Hepatic stellate cell (primary cell): ENCODE measurements at places on chromosomes 4 and X.
A peak's percentile ranks its signal among the peaks of the same experiment; 100 is the strongest.

DNA sequence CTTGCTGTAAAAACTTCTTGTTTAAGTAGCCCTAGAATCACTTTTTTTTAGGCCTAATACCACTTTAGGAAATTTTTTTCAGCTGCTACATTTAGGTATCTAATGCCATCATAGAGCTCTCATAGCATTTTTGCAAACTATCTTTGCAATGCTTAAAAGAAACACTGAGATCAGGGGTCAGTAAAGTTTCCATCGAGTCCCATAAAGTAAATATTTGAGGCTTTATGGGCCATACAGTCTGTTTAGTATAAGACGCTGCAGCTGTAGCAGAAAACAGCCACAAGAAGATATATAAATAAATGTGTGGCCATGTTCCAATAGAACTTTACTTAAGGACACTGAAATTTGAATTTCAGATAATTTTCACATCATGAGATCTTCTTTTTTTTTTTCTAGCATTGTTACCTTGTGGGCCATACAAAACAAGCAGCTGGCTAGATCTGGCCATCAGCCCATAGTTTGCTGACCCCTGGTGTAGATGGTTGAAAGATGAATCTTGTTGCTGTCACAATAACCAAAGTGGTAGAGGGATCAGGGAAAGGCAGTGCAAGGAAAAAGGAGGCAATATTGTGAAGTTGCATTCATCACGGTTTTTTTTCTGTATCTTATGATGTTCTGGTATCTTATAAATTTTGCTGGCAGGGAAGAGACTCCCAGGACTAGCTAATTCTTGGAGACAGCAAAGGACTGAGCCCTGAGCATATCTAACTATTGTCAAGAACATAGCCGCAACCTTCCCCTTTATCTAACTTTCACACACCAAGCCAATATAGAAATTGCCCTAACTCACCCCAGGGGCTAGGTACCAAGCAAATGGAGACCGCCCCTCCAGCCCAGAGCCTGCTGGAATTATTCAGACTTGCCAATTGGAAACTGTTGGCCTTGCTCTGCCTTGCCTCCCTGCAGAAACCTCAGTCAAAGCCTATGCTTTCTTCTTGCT, 46.6 kb downstream of the RASGEF1B start:
- DNase-seq, result no peak

GRCh38 chr4:14961292-14961691, 41.0 kb upstream of the CPEB2 start:
- no peak for DNase-seq

DNA sequence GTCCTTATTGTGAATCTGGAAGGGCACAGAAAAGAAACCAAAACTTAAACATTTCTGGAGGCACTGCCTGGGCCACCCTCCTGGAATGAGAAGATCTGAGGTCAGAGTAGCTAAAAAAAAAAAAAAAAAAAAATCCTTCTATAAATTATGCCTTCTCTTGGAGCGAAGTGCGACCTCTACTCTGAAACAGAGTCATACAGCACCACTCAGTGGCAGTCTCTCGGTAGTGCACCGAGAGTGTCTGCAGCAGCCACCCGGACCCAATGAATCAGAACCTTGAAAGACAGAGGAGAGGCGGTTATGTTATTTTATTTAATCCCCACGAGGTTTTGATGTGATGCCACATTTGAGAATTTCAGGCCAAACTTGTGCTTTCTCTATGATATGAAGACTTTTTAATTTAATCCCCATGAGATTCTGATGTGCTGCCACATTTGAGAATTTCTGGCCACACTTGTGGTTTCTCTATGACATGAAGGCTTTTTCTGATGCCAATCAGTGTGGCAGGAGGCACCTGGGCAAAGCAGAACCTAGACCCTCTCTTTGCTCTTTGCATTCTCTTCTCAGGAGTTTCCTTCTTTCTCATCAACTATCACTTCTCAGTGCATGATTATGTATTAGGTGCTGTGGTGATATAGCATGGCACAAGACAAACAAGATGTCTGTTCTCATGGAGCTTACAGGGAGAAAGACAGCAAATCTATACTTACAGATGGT, 5.6 kb upstream of the CT47C1 start:
- DNase-seq, result peak; percentile 42

- no peak for DNase-seq
These were observed 383.7 kb upstream of the FAM241A start for GRCh38 chr4:111761531-111761930.

DNA sequence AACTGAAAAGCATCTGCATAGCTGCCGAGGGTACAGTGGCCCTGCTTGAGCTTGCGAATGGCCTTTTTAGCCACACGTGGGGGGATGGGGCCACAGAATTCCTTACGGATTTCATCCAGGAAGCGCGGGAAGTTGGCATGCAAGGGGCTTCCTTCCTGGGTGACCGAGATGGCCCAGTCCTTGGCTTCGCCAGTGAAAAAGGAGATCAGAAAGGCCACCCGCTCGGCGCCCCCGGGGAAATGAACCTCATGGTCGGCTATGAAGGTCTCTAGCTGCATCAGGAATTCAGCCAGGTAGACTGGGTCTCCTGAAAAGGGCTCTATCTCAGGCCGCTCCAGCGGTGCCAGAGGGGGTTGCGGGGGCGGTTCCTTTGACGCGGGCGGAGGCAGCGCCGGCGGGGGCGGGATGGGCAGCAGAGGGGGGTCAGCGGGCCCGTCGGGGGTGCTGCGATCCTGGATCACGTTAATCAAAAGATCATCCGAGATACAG, 909 bp downstream of the RTL5 start:
- no peak for DNase-seq

DNA sequence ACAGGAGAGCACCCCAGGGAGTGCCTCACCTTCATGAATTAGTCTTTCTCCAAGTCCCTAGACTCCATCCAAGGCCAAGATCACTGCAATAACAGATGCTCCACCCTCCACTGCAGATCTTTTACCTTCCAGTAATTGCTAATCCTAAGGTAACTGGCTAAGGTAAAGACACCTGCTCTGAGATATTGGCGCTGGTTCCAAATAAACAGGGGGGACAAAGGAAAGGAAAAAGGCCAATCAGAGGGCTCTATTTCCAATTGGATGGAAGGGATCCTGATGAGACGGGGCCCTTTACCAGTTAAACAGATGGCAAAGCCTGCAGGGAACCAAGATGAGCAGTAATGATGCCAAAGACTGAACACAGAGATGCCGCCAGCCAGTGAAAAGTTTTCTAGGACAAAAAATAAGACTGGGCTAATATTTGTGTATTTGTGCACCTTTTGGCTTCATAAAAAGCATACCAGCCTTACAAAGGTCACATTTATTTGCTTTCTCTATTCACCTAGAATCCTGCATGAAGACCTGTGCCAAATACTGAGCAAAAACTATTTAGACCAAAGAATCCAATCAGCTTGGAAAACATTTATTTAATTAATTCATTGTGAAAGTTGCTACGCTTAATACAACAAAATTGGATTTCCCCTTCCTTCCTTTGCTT, 148.5 kb downstream of the PPP3CA start:
- DNase-seq, result no peak

- DNase-seq, result peak; percentile 36
These were observed 29.0 kb downstream of the REELD1 start for GRCh38 chr4:146243141-146243882.

DNA sequence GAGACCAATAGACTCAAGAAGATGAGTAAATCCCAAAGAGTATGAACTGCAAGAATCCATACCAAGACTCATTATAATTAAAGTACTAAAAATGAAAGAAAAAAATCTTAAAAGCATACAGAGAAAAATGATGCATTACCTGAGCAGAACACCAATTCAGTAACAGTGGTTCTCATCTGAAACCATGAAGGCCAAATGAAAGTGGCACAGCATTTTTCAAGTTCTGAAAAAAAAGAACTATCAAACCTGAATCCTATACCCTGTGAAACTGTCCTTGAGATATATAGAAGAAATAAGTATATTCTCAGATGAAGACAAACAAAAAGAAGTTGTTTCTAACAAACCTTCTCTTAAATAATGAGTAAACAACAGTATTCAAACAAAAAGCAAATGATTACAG, 39.6 kb upstream of the TMPRSS11A start:
- no peak for DNase-seq

GRCh38 chr4:59987289-59987688, 1212.8 kb upstream of the ADGRL3 start:
- no peak for DNase-seq

DNA sequence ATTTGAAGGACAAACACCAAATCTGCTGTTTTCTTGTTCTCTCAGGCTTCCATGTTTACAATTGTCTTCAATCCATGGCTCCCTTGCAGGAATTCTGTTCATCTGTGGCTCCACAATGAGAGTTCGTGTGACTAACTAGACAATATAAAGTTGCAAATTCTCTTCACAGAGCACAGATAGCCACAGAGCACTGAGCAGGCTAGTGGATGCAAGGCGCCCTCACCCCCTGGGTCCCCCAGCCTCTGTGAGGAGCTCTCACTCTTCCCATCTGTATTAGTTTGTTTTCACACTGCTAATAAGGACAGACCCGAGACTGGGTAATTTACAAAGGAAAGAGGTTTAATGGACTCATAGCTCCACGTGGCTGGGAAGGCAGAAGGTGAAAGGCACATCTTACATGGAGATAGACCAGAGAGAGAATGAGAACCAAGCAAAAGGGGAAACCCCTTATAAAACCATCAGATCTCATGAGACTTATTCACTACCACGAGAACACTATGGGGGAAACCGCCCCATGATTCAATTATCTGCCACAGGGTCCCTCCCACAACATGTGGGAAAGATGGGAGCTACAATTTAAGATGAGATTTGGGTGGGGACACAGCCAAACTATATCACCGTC, 82.5 kb upstream of the STX18 start:
- no peak for DNase-seq

DNA sequence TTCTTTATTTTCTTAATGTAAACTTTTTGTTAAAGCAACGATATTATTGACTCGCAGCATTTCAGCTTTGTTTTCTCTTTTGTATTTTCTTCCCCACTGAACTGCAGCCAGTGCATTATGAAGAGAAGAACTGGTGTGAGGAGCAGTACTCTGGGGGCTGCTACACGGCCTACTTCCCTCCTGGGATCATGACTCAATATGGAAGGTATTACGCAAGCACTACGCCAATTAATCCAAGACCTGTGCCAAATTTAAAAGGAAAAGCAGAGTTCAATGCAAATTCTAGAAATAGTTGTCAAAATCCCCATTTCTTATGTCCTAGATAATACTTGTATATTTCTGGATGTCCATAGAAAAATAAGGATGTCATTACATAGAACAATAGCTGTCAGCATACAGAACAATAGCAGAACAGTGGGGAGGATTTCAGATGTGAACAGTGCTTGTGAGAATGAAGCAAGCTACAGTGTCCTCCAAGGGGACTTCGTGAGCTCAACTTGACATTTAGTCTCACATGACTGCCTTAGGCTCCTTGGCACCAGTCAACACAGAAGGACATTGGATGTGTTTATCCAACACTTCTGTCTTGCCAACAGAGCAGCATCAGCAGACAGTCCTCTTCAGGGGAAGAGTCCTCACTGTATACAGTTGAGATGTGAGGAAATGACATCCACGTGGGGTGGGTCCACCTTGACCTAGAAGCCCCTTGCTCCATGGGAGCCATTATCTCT, 85.9 kb downstream of the MAOA start:
- no peak for DNase-seq

DNA sequence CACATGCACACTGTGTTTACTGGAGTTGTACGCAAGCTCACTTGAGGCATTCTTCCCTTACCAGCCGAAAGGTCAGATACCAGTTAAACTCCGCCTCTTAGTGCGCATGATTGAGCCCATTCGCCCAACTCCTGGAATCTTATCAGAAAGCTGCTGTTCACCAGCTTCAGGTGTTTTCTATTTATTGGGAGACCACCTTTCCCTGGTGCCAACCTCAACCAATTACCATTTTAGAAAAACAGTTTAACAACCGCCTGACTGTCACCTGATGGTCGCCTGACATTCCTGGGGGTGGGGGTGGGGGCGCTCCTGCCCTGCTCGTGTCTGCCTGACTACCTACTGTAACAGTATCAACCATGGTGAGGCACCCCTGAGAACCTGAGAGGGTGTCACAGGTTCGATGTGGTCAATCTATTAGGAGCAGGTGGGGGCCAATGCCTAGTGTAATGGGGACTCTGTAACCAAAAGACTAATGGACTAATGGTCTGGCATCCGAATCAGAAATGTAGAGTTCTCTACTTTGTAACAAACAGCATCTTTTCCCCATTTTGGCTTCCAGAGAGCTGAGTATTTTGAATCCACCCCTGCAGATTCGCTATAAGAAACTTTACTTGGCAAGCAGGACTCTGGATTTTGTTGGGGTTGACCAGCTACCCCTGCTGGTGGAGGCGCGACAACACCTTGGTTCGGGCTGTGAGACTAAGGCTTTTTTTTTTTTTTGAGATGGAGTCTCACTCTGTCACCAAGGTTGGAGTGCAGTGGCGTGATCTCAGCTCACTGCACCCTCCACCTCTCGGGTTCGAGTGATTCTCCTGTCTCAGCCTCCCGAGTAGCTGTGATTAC, 58.2 kb upstream of the ZNF157 start:
- DNase-seq, result peak; percentile 58

GRCh38 chrX:7908821-7909220, 18.4 kb downstream of the PNPLA4 start:
- no peak for DNase-seq

DNA sequence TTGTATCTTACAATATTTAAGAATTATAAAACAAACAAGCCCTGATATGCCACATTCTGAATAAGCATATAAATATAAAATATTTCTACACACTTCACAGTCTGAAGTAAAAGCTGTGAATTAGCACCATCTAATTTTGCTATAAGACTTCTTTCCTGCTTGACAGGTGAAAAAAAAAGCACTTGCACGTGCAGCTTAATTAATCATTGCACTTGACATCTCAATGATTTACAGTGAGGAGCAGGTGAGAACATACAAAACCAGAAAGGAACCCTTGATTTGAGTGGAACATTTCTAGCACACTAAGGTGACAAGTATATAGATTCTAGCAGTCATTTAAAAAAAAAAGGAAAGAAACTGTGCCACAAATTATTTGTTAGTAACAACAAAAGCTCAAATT, 47.9 kb downstream of the CHIC2 start:
- DNase-seq, result no peak

GRCh38 chr4:148068065-148068911, 336.4 kb downstream of the ARHGAP10 start:
- no peak for DNase-seq

DNA sequence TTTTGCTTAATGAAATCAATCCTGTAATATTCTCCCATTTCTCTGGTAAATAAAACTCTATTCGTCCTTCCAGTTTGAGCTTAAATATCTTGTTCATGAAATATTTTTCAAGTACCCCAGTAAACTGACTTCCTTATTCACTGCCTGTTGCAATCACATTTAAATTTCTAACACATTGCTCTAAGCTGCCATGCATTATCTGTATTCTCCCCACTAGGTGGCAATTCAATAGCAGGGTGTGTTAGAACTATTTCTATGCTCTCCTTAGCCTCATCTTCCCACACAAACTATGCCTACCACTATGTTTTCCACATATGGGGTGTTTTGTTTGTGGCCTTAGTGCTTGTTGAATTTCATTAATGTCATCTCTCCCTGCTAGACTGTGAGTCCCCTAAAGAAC, 377.1 kb upstream of the HS3ST1 start:
- peak; percentile 3 for DNase-seq

GRCh38 chrX:55697381-55697780, 20.2 kb upstream of the RRAGB start:
- DNase-seq, result no peak
